Right renal cortex interstitium (tissue), 3 donors: ENCODE measurements at places on chromosomes 12 and 14.

DNA sequence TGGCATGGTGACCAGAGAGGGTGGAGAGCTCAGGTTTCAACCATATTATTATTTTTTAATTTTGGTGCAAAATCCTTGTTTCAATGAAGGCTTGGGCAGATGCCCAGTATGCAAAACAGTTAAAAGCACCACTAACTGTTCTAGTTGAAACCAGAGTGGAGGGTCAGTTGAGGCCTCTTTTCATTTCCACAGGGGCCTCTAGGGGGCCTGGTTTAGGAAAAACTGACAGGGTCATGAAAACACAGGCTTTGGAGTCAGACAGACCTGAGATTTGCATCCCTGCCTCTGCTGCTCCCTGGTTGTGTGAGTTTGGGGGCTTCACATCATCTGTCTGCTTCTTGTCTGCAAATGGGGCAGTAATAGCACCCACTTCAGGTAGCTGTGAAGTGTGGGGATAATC lies 3.3 kb upstream of the RPH3A start:
- DNase-seq, result no peak

DNA sequence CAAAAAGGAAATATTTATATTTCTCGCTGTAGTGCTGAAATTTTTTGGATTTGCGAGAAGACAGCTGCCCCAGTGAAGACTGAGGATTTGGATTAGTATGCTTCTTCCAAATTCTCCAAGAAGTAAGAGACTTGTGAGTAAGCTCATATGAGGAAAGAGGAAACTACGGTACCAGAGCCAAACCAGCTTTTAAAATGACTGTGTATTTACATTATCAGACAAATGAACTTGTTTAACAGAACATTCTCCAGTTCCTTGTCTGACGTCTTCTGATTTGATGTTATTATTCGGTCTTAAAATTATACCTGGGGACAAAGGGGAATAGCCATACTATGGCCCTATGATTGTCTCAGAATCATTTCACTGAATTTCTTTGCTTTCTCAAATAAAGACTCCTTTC lies 8.0 kb downstream of the CLEC12B start:
- no peak for DNase-seq

- DNase-seq, result no peak
Measured at GRCh38 chr12:116442946-116443345, 116.2 kb upstream of the MAP1LC3B2 start.

DNA sequence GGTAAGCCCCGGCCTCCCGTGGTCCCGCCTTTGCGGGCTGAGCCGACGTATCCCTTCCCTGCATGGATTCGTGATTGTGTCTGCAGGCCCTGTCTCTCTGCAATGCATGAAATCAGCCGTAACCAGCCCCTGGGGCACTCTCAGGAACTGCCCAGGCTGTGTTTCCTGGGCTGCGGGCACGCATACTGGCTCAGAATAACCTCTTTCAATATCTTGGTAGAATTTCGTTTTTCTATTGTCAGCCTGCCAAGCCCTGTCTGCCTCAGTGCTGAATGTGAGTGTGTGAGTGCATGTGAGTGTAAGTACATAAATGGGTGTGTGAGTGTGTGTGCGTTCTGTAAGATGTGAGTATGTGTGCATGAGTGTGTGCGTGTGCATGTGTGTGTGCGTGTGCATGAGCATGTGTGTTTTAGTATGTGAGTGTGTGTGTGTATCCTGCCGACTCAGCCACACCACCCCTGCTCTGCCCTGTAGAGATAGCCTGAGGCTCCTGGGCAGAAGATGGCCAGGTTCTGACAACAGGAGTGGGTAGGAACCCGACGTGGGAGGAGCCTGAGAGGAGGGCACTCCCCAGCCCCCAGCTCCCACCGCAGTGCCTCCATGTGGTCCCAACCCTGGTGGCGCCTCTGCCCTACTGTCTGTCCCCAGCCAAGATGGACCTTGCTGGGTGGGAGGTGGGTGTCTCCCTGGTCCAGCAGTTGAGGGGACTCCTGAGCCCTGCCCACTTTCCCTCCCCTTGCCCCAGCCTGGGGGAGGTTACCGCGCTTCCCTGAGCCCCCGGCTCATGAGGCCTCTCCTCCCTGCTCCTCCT lies 268.8 kb downstream of the ADGRD1 start:
- no peak for DNase-seq

DNA sequence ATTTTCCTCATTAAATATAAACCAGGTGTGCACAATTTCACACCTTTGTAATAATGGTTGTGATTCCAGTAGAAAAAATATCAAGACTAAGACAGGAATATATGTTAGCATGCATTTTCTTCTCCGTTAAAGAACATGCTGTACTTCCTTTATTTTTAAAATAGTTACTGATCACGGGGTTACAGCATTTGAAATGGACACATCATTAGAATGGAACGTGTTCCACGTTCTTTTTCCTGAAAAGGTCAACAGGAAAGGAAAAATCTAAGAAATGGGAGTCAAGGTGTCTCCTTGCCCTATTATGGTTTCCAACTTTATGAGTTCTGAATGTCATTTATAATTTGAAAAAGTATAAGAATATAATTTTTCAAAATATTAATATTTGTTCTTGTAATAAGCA lies 1325.7 kb downstream of the SLC16A7 start:
- DNase-seq, result no peak

GRCh38 chr12:32179011-32179395 lies 72.4 kb downstream of the BICD1 start:
- no peak for DNase-seq

DNA sequence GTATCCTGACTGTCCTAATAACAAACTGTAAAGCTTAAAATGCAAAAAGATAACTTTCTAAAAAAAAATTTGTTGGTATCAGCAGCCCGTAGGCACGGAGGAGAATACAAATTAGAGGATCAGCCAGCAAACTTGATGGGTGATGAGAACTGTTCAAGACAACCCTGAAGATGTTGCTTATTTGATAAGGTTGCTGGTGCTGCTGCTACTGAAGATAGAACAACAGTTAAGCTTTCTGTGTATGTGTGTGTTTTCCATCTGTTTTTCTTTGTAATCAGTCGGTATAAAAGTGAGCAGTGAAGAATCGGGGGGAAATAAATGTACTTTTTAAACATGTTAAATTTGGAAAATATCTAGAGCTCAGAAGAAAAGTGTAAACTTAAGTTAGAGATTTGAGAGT lies 67.4 kb upstream of the POC1B start:
- DNase-seq, result no peak

DNA sequence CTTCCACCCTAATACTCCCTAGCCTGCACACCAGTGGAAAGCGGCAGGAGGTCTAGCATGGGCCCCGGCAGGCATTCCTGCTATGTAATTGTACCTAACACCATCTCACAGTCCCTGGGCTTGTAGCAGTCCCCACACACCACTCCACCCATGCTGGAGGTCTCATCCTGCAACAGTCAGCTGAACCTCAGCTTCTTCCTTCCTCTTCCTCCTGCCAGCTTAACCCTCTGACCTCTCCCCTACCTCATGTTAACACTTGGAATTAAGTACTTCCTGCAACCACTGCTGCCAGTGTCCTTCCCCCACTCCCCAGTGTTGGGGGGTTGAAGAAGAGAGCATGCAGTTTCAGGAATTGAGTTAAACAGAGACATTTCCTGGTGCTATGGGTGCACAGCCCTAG lies 7.6 kb downstream of the ADCY4 start:
- DNase-seq, result no peak

- DNase-seq, result no peak
Measured at GRCh38 chr12:5456906-5457305, 25.0 kb downstream of the NTF3 start.
